ENCODE measurements at places on chromosomes 16 and 17. TPM values are rescaled to one million over a fixed set of nuclear protein-coding genes. Genes with fewer than 3 reads are reported as not detected.

SP6 gene
- polyA plus RNA-seq: 0.04 TPM

TBC1D3E gene
- not detected for polyA plus RNA-seq

PSMD12 gene
- 30.5 TPM for polyA plus RNA-seq

CYGB gene
- polyA plus RNA-seq: 1.2 TPM

CRISPLD2 gene
- 2.6 TPM for polyA plus RNA-seq

SCARF1 gene
- polyA plus RNA-seq: 1.3 TPM

CLEC18A gene
- polyA plus RNA-seq: 0.42 TPM

TMEM100 gene
- polyA plus RNA-seq: 2.4 TPM

DNA sequence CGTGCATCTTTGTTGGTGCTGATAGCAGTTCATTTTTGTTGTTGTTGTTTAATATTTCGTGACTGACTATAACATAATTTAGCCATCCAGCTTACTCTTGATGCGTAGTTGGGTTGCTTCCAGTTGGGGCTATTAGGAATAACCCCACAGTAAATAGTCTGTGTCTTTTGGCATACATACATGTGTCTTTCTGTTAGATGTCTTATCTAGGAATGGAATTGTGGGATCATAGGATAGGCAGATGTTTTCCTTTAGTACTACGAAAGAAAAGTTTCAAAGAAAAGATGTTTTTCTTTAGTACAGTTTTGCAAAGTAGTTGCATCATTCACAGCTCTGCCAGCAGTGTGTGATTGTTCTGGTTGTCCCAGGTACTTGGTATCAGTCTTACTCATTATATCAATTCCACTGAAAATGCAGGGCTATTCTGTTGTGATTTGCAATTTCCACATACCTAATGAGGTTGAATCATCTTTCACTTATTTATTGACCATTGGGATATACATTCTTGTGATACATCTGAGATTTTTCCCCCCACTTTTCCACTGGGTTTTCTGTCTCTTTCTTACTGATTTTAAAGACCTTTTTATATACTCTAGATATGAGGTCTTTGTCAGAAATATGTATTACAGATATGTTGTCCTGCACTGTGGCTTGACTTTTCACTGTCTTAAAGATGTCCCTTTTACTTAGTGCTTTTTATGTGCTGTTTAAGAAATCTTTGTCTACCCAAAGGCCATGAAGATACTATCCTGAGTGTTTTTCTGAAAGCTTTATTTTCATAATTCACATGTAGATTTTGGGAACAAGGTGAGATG lies 173.3 kb downstream of the MRTFB start:
- no peak for DNase-seq
- H3K4me1 ChIP-seq: peaks cover 31% of the 10 kb centered on the region
- no peak overlapping the region for H3K4me3 ChIP-seq
- no peak overlapping the region for H3K27ac ChIP-seq
- peaks cover 24% of the 10 kb centered on the region for H3K36me3 ChIP-seq
- H3K27me3 ChIP-seq: no peaks in the 10 kb centered on the region

DNA sequence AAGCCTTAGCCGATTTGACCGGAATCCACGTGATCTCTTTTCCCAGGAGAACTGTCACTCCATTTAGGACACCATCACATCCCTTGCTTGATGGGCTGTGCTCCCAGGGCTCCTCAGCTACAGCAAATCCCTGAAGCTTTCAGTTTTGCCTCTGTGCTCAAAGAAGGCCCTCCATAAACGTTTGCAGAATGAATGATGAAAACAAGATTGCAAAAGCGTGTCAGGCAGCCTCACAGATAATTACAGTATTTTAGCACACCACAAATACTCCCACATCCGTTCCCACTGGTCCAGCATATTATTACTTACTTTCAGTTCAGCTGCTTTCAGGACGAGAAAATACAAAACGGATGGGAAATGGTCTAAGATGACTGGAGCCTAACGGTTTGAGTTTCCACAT lies 84.6 kb downstream of the USP31 start:
- no peak overlapping the region for H3K4me3 ChIP-seq
- no peak overlapping the region for H3K27ac ChIP-seq
- peaks cover 22% of the 10 kb centered on the region for H3K36me3 ChIP-seq
- no peak for DNase-seq

GRCh38 chr16:17557949-17558348 lies 87.2 kb upstream of the XYLT1 start:
- H3K4me1 ChIP-seq: no peaks in the 10 kb centered on the region
- no peaks in the 10 kb centered on the region for H3K36me3 ChIP-seq
- H3K4me3 ChIP-seq: no peak overlapping the region
- peaks cover 4% of the 10 kb centered on the region for H3K27me3 ChIP-seq

DNA sequence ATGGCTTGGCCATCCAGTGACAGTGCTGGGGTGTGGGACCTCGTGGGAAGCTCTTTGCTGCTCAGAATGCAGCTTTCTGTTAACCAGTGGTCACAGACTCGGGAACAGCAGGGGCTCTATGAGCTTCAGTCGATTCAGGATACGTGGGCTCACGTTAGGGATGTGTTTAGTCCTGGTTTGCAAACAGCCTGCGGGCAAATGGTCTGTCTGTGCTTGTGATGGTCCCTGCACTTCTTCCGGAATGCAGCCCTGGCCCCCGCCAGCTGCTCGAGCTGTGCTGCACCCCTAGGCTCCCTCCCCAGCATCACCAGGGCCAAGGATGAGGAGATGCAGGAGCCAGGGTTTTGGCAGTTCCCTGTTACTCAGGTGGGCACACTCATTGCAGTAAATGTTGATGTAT lies 172.8 kb upstream of the CHMP6 start:
- H3K4me1 ChIP-seq: no peaks in the 10 kb centered on the region
- no peak overlapping the region for H3K27ac ChIP-seq
- no peak for DNase-seq
- H3K36me3 ChIP-seq: peaks cover 2% of the 10 kb centered on the region

- H3K27me3 ChIP-seq: no peaks in the 10 kb centered on the region
- H3K36me3 ChIP-seq: no peaks in the 10 kb centered on the region
- no peak overlapping the region for H3K4me3 ChIP-seq
- DNase-seq: no peak
- H3K27ac ChIP-seq: no peak overlapping the region
These were observed 5.5 kb upstream of the ERAL1 start for GRCh38 chr17:28849281-28849680.

GRCh38 chr16:48408688-48409087 lies 23.5 kb upstream of the SIAH1 start:
- no peak overlapping the region for H3K27ac ChIP-seq
- DNase-seq: no peak
- H3K4me1 ChIP-seq: peaks cover 25% of the 10 kb centered on the region
- no peaks in the 10 kb centered on the region for H3K36me3 ChIP-seq
- no peaks in the 10 kb centered on the region for H3K27me3 ChIP-seq

GRCh38 chr16:83455716-83456115 lies 352.1 kb upstream of the HSBP1 start:
- DNase-seq: no peak
- no peaks in the 10 kb centered on the region for H3K27me3 ChIP-seq
- no peaks in the 10 kb centered on the region for H3K36me3 ChIP-seq
- H3K27ac ChIP-seq: no peak overlapping the region
- H3K4me3 ChIP-seq: no peak overlapping the region

GRCh38 chr16:48499923-48500381 lies 110.0 kb downstream of the N4BP1 start:
- H3K27ac ChIP-seq: peak overlapping the region; percentile 91
- DNase-seq: no peak
- H3K4me3 ChIP-seq: no peak overlapping the region
- peaks cover 10% of the 10 kb centered on the region for H3K4me1 ChIP-seq

DNA sequence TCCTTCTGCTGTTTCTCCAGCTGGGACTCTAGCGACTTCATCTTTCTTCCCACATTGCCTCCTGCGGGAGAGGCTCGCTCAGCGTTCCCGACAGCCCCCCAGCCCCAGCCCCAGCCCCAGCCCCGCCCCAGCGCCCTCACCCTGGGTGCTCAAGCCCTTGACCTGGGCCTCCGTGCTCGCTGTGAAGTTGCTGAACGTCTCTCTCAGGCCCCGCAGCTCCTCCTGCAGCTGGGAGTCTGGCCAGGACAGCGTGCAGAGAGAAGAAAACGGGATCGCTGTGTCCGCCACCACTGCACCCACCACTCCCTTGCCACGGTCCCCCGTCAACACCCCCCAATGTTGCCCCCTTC lies 2.4 kb downstream of the ASGR1 start:
- H3K27ac ChIP-seq: peak overlapping the region; percentile 92
- no peak for DNase-seq
- H3K4me1 ChIP-seq: peaks cover 48% of the 10 kb centered on the region
- H3K27me3 ChIP-seq: no peaks in the 10 kb centered on the region

- no peaks in the 10 kb centered on the region for H3K36me3 ChIP-seq
- H3K27ac ChIP-seq: no peak overlapping the region
- no peak overlapping the region for H3K4me3 ChIP-seq
These were observed 12.3 kb upstream of the KRT38 start for GRCh38 chr17:41453066-41453465.

DNA sequence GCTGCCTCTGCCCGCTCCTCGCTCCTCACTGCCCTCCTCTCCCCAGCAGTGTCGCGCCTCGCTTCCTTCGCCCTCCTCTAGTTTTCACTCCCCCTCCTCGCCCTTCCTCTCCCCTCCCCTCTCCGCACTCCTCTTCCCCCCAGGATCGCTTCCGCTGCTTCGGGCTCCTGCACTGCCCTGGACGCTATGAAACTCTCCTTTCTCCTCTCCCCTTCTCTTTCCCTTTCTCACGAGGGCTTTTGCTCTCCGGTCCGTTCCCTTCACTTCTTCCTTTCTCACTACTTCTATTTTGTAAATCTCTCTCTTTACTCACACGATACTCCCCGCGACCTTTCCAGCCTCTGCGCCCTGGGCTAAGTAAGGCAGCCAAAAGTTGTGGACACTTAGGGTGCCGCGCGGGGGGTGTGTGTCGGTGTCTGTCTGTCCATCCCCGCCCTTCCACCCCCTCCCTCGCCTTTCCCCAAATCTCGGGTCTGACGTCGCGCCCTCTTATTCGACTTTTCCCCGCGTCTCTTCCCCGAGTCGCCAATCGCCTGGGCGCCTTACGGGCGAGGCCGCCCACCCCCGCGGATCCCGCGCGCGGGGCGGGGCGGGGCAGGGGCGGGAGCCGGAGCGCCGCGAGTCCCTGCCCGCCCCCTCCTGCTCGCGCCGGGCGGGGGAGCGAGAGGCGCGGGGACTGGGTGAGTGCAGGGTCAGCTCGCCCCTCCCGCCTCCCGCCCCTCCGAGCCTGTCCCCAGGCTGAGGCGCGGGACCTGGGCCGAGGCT lies at the start of gene IRX3:
IRX3 (minus strand) TSS at position 422 of the 765 bp plus-strand sequence. CDS start 737 bp downstream, outside the sequence.
- DNase-seq: no peak
- H3K4me1 ChIP-seq: peaks cover 50% of the 10 kb centered on the region
- H3K27me3 ChIP-seq: peaks cover 17% of the 10 kb centered on the region

- H3K4me3 ChIP-seq: no peak overlapping the region
- DNase-seq: no peak
- peaks cover 58% of the 10 kb centered on the region for H3K4me1 ChIP-seq
- H3K27me3 ChIP-seq: no peaks in the 10 kb centered on the region
- peaks cover 9% of the 10 kb centered on the region for H3K36me3 ChIP-seq
These were observed 21.4 kb downstream of the AOC3 start for GRCh38 chr17:42872251-42872965.

DNA sequence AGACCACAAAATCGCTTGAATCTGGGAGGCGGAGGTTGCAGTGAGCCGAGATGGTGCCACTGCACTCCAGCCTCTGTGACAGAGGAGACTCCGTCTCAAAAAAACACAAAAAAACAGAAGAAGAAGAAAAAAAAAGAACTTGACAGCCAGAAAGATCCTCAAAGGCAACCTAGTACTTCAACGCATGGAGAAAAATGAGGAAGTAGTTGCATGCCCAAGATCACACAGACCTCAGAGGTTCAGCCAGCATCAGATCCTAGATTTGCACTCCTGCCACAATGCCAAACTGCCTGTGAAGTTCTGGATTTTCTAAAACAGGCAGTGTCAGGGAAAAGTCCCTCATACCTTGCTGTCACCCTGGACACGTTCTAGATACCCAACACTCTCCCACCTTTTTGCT lies 1.5 kb downstream of the ATPAF2 start:
- H3K36me3 ChIP-seq: no peaks in the 10 kb centered on the region
- H3K4me1 ChIP-seq: peaks cover 4% of the 10 kb centered on the region
- H3K27me3 ChIP-seq: no peaks in the 10 kb centered on the region
- DNase-seq: no peak
- no peak overlapping the region for H3K27ac ChIP-seq

GRCh38 chr16:70341600-70341999 lies 5.1 kb upstream of the DDX19A start:
- H3K27me3 ChIP-seq: no peaks in the 10 kb centered on the region
- peaks cover 2% of the 10 kb centered on the region for H3K36me3 ChIP-seq
- no peak overlapping the region for H3K27ac ChIP-seq
- peaks cover 4% of the 10 kb centered on the region for H3K4me1 ChIP-seq
- H3K4me3 ChIP-seq: no peak overlapping the region
